ENCODE measurements at places on chromosomes 6 and 20.

- no peak for DNase-seq
These were observed 4.1 kb downstream of the ZC3H12D start for GRCh38 chr6:149480502-149481280.

GRCh38 chr20:44745598-44746366 is at the start of gene KCNK15:
TSS of gene KCNK15 (plus strand) at chr20:44745865. CDS start at chr20:44745911, 46 bp downstream.
- DNase-seq, result peak; percentile 45

DNA sequence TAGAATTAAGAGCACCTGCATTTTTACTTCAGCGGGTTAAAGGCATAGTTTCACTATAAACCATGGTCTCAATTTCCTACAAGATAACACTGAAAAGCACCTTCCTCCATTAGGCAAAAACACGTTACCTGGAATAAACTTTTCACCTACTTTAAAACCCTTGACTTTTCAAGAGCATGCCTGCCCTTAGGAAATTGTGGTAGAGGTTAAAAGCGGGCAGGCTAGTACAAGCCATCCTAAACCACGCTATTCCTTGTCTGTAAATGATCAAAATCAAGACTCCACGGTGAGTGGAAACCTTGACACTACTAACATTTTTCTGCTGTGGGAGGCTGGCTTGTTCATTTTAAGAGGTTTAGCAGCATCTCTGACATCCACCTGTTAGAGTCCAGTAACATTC is 43.9 kb downstream of the NR2E1 start:
- DNase-seq, result no peak

GRCh38 chr6:44305200-44305725 is 7.9 kb downstream of the AARS2 start:
- no peak for DNase-seq

DNA sequence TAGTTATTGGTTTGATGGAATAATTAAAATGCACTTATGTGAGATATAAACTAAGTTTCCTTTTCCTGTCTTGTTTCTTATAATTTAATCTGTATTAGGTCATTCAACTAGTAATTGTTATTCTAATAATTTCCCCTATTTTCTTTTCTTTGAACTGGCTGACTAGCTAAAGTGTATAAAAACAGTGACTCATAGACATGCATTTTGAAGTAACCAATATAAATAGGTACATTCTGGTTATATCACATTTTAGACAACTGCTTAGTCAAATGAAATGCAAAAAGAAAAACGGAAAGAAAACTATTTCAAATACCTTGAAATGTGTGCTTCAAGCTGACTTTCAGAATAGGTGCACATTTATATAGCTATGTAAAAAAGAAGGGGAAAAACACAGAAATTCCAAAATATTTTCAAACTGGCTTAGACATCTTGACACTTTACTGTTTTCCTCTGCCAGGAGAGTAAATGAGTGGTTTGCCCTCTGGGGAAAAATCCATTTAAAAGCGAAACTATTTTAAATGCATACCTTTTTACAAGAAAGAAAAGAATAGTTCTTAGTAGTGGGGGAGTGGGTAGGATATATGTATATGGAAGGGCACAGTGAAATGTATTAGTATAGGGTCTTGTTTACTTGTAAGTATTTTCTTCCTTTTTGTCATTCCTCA is 28.3 kb downstream of the KCNQ5 start:
- DNase-seq, result no peak

GRCh38 chr6:4925580-4925979 is 78.3 kb downstream of the RPP40 start:
- no peak for DNase-seq

GRCh38 chr6:115668211-115668610 is 392.5 kb downstream of the FRK start:
- DNase-seq, result no peak

All from AG08396 (cell line).